ENCODE measurements at places on chromosomes 13 and 19.

- no peak for DNase-seq
These were observed 97.9 kb downstream of the UGGT2 start for GRCh38 chr13:95955255-95955654.

DNA sequence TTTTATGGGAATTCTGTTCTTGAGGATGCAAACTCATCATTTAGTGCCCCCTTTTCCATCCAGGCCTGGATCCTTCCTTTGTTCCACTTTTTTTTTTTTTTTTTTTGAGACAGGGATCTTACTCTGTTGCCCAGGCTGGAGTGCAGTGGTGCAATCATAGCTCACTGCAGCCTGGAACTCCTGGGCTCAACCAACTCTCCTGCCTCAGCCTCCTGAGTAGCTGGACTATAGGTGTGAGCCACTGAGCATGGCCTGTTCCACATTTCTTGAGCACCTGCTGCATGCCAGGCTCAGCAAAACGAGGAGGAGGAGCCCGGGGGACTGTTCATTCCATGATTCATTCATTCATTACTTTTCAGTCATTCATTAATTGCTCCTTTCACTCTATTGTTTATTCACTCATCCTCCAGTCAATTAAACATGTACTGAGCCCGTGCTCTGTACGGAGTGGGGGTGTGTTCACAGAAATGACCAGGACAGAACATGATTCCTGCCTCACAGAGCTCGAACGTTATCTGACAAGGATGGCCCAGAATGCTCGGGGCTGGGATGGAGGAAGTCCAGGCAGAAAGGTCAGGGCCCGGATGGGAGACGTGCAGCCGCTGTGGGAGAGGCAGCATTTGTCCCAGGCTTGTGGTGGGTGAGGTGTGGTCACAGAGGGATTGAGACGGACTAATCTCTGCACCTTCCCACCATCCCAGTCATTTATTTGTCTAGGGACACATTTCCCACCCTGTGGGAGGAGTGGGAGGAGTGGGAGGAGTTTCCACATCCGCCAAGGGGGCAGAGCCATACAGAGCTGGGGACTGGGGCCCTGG, 51.2 kb upstream of the SHKBP1 start:
- no peak for DNase-seq

GRCh38 chr13:33828431-33829129, 10.6 kb downstream of the RFC3 start:
- no peak for DNase-seq

DNA sequence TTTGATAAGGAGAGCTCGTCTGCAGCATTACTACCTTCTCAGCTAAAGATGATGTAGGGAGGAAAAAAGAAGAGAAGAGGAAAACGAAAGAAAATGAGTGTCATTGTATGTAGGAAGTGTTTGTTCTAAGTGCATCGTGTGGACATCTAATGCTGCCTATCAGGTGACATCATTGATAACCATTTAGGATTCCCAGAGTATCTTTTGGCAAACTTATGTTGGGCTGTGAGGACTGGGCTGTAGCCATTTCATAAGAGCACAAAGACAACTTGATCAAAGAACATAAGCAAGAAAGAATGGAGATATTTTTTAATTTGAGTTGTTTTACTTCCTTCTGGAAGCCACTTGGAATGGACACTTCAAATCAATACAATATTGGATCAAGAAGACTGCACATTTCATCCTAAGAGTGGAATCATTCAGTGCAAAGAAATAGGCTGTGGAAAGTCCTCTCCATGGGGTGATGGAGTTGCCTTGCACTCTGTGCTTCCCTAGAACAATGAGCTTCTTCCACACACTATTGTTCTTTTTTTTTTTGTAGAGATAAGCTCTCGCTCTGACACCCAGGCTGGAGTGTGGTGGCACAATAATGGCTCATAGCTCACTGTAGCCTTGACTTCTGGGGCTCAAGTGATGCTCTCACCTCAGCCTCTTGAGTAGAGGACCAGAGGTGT, 52.4 kb upstream of the UBL3 start:
- no peak for DNase-seq

DNA sequence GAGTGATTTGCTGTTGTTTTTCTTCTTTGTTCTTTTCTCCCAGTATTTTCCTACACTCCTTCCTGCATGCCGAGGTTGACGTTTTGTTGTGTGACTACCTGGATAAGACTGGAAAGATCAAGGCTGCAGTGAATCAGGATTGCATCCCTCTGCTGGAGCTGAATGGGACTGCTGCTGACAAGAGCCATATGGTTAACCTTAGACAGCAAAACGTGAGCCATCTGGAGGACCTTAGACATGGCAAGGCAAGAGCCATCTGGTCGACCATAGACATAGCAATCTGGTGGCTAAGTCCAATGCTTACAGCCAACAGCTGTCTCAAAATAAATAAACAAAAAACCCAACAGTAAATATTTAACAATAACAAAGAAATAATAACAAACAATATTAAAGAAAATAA, 42.6 kb upstream of the ZNF91 start:
- no peak for DNase-seq
